ENCODE measurements at places on chromosomes 2 and 18.

- peak; percentile 65 for DNase-seq
These were observed 26.0 kb upstream of the SP3 start for GRCh38 chr2:173990970-173991819.

DNA sequence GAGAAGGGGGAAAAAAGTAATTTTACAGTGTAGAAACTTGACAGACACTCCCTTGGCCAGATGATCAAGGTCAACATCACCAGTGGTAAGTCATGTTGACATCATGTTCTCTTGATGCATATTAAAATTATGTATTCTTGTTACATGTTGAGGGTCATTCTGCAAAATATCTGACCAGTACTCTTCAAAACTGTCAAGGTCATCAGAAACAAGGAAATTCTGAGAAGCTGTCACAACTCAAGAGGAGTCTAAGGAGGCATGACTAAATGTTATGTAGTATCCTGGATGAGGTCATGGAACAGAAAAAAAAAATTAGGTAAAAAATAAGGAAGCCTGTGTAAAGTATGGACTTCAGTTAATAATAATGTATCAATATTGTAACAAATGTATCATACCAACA lies 6.3 kb downstream of the SGPP2 start:
- DNase-seq: no peak

DNA sequence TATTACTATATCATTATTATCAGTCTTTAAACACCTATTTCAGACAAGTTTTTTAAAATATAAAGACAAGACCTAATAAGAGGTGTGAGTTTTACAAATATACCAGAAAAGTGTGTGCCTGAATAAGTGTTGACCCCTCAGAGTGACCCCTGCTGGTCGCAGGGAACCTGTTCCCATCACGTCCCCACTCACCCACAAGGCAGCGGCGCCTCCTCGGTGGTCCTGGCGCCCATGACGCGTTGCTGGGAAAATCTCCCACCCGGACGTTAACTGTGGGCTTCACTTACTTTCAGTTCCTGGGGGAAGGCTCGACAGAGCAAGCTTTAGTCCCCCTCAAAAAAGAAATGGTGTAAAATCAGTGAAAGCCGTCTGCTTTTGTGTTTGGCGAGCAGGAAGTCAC lies 93.5 kb downstream of the TMEM18 start:
- DNase-seq: no peak

DNA sequence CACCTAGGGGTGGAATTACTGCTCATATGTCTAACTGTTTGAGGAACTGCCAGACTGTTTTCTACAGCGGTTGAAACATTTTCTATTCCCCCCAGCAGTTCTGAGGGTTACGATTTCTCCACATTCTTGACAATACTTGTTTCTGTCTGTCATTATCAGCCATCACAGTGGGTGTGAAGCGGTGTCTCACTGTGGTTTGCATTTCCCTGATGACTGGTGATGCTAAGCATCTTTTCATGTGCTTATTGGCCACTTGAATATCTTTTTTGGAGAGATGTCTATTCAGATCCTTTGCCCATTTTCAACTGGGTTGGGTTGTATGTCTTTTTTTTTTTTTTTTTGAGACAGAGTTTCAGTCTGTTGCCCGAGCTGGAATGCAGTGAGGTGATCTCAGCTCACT lies 63.0 kb downstream of the ADNP2 start:
- no peak for DNase-seq

- DNase-seq: no peak
These were observed 6.8 kb upstream of the TLK1 start for GRCh38 chr2:171167352-171167997.

DNA sequence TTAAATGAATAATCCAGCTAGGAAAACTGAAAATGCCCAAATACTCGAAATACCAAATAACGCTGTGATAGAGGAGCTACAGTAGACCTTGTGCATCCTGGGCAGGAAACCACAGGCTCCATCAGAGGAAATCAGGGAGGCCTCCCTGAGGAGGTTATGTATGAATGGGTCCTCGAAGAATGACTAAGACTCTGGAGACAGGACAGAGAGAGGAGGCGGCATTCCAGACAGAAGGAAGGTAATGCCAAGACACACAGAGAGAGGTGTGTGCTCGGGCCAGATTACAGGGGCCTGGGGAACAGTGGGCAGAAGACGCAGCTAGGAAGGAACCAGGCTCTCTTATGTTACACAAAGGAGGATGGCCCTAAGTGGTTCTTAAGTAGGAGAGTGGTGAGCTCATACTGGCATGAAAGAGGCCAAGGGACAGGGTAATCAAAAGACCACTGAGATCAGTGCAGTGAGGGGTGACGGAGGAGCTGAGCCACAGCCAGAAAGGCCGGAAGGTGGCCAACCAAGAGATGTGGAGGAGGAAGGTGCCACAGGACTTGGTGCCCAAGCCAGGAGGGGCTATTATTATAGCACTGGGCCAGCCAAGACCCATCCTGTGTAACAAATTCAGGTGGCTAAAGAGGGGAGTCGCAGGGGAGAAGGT lies 9.9 kb downstream of the ST3GAL5 start:
- peak; percentile 90 for DNase-seq

- peak; percentile 49 for DNase-seq
These were observed 19.7 kb downstream of the RASGRP3 start for GRCh38 chr2:33496150-33496549.

- DNase-seq: peak; percentile 78
These were observed 972 bp upstream of the DLX2 start for GRCh38 chr2:172103471-172104272.

DNA sequence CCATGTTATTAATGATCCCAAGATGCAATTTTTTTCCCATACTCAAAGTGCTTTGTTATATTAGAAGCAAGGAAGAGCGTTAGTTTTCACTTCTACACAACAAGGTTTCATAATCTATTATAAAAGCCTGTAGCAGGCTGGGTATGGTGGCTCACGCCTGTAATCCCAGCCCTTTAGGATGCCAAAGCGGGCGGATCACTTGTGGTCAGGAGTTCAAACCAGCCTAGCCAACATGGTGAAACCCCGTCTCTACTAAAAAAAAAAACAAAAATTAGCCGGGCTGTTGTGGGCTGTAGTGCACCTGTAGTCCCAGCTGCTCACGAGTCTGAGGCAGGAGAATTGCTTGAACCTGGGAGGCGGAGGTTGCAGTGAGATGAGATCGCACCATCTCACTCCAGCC lies 19.0 kb upstream of the SERPINB2 start:
- no peak for DNase-seq

DNA sequence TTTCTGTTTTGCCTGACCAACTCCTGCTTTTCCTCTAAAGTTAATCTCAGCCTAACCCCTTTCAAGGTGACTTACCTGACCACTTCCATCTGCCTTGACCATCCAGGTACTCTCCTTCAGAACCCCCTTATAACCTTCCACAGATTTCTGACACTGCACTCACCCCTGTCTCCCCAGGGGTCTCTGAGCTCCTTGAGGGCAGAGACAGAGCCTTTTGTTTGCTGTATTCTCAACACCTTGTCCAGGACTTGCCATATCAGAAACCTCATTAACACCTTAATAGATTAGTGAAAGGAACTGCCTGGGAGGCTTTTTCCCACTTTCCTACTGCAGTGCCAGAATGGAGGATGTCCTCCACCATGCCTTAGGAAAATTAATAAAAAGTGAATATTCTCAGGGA lies 119.7 kb upstream of the SERPINE2 start:
- DNase-seq: no peak

- DNase-seq: no peak
These were observed 708 bp downstream of the AGXT start for GRCh38 chr2:240869109-240869955.

DNA sequence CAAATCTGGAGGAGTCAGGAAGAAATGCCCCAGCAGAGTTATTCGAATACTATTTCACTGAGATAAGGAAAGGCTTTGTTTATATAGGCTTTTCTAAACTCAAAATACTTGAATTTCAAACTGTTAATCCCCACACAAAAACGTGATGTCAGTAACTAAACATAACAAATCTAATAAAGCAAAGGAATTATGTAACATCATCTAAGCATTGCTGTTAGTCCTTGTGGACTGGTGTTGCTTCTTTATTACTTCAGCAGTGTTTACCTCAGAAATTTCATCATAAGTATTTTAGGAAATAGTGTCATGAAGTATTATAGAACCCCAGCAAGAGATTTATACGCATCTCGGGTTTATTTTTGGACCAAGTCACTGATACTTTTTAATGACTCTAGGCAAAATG lies 19.7 kb upstream of the SANBR start:
- peak; percentile 3 for DNase-seq

DNA sequence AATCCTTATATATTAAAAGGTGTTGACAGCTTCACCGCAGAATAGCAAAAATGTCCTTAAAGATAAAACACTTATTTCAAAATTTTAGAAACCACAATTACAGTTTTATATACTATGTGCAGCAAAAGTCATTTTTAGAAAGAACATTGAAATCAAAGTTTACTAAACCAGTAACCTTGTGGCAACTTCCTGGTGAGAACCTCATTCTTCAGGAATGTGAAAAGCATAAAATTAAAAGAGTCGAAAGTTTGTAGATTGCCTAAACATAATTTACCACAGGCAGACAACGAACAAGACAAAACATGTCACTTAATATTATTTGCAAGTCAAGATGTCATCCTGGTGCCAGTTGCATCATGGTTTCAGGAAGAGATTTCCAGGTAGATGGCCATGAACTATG lies 108.3 kb upstream of the NRP2 start:
- DNase-seq: no peak

GRCh38 chr2:137168552-137168951 lies 403.2 kb downstream of the THSD7B start:
- peak; percentile 16 for DNase-seq

DNA sequence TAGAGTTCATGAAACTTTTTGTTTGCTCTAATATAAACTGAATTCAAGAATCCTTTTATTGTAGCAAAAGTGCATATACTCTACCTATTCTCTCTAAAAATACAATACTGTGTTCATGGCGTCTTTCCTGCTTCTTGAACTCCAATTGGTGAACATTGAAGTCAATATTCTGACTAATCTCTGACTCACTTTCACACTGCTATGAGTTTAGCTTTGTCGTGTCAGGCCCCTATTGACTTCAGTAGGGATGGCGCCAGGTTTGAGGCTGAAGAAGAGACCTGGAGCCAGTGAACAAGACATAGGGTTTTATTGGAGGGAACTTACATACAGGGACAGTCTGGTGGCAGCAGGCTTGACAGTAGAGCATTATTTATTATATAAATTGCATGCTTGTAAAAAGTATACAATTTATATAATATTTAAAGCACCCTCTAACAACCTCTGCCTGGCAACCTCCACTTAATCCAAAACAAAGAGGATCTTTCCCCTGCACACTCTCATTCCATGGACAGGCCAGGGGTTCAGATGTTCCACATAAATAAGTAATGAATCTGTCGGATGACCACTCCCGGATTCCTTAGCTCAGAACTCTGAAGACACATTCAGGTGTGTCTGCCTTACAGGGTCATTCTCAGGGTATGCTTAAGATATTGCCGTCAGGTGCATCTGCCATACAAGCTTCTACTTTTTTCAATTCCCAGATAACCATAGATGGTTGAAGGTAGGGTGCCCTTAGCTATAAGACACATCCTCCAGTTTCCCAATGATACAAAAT lies 141.0 kb downstream of the CERS6 start:
- peak; percentile 42 for DNase-seq

DNA sequence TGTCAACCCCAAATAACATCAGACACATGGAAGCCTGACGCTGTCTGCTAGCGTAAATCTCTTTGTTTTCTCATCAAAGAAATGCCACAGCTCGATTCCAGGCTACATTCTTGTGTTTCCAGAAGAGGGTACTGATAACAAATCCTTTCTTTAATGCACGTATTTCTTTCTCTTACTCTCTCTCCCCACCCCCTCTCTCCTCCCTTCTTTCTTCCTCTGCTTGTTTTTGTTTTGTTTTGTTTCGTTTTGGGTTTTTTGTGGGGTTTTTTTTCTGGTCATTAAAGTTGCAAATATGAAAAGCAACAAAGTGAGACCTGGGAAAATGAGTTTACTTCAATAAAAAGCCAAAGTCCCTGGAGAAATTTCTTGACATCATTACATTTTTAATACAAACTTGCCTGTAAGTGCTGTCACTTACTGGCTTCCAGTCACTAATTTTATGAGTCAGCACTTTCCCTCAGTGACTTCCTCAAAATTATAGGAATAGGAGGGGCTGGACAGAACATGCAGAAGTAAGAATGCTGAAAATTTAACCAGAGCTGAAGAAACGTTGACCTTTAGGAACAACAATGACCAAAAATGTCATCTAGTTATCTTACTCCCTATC lies 106.7 kb upstream of the NABP1 start:
- peak; percentile 80 for DNase-seq

DNA sequence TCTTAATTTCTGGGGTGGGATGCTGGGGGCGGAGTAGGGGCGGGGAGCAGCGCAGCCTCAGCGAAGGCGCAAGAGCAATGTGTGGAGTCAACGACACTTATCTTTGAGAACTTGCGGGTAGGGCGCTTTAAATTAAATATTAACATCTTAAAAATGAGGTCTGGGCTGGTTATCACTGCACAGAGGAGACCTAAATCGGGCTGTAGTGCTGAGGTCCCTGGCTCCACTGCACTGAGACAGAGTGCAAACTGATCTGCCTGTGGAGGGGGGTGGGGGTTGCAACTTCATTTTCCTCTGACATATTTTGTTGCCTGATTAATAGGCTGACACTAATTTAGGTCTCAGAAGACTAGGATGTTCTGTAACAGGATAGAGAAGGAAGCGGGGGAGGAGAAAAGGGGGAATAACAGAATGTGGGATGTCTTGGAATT lies 253.0 kb upstream of the FANCL start:
- no peak for DNase-seq

DNA sequence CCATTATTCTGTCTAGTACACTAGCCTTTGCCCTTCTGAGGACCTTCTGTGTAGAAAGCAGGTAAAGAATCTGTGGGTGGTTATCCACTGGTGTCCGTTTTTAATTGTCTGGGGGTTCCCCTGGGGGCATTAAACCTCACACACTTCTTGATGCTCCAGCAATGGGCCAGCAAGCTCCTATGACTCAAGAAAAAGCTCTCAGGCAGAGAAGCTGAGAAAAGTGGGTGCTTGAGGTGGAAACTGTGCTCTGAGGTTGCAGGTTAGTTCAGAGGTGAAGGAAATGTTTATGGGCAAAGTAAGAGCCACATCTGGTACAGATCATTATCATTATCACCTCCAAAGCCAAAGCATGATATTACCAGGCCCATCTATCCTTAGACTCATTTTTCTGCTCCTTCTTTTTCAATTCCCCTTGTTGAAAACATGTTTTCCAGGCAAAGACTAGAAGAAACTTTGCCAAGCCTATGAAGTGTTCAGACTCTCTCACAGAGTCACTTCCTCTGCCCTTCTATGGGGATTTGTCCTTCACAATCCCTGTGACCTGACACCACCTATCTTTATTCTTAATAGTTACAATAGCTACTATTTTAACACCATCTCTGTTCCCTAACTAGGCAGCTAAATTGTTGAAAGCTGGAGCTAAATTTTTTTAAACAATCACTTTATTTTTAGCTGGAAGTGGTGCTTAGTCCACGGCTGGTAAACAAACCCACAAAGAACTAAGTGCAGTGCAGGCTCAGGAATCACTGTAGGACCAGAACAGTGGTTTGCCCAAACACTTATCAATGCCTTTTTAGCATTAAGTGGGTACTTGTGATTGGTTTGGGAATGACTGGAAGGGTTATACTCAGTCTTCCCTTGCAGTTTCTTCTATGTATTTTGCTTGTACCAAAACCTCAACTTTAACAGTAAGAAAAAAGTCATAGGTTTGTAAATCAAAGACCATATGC lies 512.8 kb upstream of the POU3F3 start:
- no peak for DNase-seq

GRCh38 chr18:8116341-8117005 lies 492.8 kb upstream of the RAB12 start:
- peak; percentile 74 for DNase-seq

GRCh38 chr18:74438091-74438490 lies 19.0 kb downstream of the DIPK1C start:
- DNase-seq: no peak
